ENCODE measurements at places on chromosomes 4 and X.

- DNase-seq, result peak; percentile 87
Measured at GRCh38 chr4:1201851-1202525, 29.6 kb upstream of the SPON2 start.

DNA sequence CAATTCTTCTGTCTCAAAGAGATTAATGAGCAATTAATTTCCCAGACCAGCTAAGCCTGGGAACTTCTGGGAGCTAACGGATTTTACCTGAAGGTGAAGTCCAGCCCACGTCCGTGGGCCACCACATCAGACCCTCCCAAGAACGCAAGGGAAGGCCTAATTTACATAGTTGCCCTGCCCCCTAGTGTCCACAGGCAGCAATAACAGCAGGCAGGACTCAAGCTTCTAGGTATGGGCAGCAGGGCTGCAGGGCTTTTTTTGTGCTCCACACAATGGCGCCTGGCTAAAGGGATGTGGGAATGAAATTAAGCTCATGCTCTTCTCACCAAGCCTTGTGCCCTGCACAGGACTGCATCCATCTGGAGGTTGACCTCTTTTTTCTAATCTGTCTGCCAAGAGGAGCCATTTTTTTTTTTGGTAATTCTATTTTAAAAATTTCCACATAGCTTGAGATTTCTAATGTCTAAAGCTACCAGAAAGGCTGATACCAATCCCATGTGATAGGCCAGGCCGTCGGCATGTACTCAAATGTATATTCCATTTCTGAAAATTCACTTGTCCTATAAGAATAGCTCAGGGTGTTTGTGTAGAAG lies 111.9 kb upstream of the TMEM164 start:
- peak; percentile 9 for DNase-seq

- DNase-seq, result no peak
Measured at GRCh38 chrX:140439476-140439875, 65.4 kb downstream of the SOX3 start.

DNA sequence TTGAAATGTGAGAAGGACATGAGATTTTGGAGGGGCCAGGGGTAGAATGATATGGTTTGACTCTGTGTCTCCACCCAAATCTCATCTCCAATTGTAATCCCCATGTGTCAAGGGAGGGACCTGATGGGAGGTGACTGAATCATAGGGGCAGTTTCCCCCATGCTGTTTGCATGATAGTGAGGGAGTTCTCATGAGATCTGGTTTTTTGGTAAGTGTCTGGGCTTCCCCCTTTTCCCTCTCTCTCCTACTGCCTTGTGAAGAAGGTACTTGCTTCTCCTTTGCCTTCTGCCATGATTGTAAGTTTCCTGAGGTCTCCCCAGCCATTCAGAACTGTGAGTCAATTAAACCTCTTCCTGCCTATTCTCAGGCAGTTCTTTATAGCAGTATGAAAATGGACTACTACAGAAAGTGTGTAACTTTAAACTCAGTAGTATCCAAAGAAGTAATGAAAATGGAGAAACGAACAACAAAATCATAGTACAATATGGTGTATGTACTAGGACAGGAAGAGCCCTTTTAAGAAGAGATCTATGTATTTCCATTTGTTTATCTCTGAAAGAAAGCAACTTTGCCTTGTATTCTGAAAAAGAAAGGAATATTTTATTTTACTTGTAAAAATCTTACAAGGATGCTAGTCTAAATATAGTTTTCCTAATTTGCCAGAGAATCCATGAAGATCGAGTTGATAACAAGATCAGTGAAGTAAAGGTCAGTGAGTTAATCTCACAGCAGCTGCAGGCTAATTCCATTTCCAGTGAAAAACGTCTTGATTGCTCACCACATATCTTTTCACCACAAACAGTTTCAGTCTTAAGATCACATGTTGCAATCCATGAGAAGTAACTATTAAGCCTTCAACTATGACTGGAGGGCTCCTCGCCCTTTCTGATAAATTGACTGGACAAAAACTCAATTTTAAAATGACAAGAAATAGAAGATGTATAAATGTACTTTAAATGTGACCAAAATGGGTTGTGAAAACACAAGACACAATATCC lies 20.5 kb downstream of the PKD2 start:
- no peak for DNase-seq

DNA sequence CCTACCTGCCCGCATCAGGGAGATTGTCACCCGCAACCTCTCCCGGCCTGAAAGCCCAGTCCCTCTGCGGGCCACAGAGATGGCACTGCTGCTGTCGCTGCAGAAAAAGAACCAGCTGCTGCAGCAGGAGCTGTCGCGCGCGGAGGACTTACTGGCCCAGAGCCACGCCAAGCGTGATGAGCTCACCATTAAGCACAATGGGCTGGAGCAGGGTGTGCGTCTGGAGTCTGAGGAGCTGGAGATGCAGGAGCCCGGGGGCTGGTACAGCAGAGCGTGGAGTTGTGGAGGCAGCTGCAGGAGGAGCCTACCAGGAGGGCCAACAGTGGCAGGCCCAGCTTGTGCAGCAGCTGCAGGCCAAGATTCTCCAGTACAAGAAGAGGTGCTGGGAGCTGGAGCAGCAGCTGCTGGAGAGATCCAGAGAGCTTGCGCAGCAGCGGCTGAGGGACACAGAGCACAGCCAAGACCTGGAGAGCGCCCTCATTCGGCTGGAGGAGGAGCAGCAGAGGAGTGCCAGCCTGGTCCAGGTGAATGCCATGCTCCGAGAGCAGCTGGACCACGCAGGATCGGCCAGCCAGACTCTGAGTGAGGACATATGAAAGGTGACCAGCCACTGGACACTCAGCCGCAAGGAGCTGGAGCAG lies 11.3 kb downstream of the SMIM10L2A start:
- no peak for DNase-seq

GRCh38 chr4:77651820-77652219 lies 46.2 kb downstream of the CXCL13 start:
- DNase-seq, result no peak

- DNase-seq, result no peak
Measured at GRCh38 chr4:100269446-100269845, 79.2 kb upstream of the DDIT4L start.

- DNase-seq, result no peak
Measured at GRCh38 chr4:86497980-86498862, 95.9 kb upstream of the PTPN13 start.

DNA sequence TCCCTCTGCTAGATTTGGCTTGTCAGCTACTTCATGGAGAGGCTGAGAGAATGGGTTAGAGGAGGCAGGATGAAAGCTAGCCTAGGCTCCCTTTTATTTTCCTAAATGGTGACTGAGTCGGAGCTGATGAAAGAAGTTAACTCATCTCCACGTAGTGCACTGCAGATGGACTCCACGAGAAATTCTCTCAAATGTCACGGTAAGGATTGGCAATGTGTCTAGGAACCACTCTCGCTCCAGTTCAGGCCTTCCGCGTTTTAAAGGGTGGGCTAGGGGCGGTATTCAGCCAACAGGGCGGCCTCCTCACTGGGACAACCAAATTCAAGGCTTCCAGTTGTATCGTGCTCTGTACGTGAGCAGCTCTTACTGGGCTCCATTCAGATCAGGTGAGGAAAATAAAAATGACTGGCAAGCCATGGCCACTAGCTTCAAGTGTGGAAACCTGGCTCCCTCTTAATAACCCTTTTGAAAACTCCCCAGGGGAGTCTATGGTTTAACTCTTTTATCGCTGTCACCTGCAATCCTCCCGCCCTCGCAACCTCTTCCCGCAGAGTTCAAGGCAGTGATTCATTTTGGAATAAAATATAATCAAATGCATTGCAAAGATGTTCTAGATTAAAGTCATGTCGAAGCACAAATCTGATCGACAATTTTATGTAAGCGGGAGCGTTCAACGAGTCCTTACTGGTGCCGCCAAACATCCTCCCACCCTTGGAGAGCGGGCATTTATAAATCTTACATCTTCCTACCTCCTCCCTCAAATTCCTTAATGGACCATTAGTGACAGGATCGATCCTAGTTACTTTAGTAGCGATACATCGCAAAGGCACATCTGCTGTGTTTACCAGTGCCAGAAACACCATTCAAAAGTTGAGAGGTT lies 1.2 kb downstream of the SPOCK3 start:
- DNase-seq, result no peak

DNA sequence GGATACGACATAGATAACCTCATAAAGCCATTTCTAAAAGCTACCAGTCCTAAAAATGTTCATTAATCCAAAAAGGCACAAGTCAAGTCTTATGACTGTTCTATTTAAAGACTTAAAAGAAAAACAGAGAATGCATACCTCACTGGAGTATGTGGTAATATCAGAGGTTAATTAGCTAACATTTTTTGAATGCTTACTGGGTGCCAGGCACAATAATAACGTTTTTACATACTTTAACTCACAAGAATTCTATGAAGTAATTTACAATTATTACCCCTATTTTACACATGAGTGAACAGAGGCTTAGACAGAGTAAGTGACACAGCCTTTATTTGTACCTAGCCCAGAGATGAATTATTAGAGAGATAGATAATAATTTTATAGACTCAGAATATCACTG lies 207.5 kb downstream of the PDGFC start:
- DNase-seq, result no peak

DNA sequence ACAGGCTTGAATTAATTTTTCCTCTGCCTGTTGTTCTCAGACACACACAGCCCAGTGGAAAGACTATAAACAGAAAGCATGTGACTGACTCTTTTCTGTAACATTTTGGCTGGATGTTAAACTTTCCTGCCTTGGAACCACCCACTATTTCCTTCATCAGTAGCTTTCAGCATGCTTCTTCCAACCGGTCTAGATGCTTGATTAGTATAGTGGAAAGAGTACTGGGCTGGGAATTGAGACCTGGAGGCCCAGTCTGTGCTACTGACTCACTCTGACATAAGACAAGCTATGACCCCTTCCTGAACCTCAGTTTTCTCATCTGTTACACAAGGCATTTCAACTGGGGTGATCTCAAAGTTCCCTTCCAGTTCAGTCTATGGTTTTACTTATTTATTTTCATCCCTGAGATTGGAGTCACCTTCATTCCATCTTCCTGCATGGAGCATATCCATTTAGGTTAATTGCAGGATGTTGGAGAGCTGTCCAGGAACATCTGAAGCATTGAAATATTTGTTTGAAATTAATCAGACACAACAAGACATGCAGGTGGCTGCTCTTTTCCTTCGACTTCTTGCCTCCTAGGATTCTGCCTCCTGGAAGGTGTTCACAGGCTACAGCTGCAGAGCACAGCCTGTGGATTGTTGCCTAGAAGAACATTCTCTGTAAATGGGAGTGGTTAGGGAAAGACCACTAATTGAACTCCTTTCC lies 173.4 kb downstream of the RTL9 start:
- no peak for DNase-seq

DNA sequence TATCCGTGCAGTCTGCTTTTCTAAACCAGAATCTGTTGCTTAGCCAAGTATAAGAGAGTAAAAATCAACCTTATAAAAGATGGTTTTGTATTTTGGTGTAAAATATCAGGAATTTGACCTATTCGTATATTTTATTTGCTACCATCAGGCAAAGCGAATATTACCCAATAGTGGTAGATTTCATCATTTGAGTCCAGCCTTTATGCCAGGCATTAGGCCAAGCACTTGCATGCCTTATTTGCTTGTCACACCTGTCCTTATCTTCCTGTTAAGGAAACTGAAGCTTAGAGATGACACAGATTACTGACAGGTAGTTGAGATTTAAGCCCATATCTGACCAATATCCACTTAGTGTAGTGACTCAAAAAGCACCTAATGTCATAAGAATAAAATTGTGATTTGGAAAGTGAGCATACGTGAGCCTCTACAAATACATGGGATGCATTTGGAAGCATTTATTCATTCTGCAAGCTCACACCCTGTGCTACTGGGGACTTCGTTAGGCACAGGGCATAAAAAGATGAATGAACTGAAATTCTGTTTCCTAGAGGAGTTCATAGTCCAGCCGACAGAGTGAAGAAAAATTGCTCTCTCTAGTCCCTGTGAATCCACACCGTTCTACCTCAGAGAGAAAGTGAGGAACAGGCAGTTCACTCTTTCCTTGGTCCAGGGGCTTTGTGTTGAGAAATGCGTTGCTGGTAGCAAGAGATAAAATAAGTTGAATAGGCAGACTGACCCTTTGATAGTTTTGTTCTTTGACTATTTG lies 2.3 kb upstream of the RNF212 start:
- DNase-seq, result no peak

DNA sequence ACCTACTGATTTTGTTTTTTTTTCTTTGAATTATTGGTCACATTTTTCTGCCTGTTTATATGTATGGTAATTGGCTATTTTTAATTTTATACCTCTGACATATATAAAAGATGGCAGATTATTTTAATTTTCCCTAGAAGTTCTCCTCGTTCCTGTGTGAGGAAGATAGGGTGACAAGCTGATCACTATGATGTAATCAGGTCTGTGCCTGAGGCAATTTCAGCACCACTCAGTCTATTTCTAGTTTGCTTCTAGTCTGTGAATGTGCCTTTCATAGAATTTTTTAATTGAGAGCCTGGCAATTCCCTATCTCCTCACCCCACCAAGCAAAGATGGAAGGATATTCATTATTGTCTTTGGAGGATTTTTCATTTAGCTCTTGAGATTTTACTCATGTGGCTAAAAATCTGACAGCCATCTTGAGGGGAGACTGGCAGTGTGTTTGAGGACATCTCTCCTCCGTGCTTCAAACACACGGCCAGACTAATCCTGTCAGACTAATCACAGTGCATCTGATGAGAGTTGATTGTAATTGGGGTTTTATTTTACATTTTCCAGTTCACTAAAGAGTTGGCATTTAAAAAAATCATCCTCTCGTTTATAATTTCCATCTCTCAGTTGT lies 500.3 kb downstream of the TRIML1 start:
- no peak for DNase-seq

DNA sequence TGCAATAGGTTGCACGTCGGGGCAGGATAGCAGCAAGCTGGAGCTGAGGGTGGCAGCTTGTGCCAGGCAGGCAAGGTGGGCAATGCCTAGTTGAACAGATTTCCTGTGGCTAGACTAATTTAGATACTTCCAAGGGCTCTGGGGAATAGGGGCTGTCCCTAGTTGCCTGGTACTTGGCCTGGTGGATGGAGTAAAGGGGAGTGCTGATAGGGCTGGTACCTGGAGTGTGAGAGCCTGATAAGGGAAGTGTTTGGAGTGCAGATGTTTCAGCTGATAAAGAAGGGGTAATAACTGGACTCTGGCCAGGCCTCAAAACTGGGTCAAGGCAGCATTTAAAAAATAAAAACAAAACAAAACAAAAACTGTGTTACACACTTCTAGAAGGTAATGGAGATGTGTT lies 665.5 kb downstream of the CCSER1 start:
- DNase-seq, result no peak

- no peak for DNase-seq
Measured at GRCh38 chrX:139811942-139812629, 104.1 kb upstream of the MCF2 start.

Measured in NK-92 treated with Interleukin-12 subunit alpha and Interleukin-12 subunit beta, amount 100 ng/mL, for 24 hours (cell line).